Activated naive CD4-positive, alpha-beta T cell (primary cell): ENCODE measurements at places on chromosomes 4 and X.

GRCh38 chr4:48109413-48110263, 24.4 kb downstream of the TXK start:
- DNase-seq: no peak

GRCh38 chr4:14130551-14130950, 503.0 kb upstream of the BOD1L1 start:
- no peak for DNase-seq

- DNase-seq: no peak
Measured at GRCh38 chrX:6748595-6748994, 213.7 kb upstream of the VCX3A start.

GRCh38 chr4:154616731-154617130, 4.3 kb upstream of the FGG start:
- DNase-seq: no peak

- DNase-seq: no peak
Measured at GRCh38 chr4:24067367-24068193, 177.7 kb upstream of the PPARGC1A start.

DNA sequence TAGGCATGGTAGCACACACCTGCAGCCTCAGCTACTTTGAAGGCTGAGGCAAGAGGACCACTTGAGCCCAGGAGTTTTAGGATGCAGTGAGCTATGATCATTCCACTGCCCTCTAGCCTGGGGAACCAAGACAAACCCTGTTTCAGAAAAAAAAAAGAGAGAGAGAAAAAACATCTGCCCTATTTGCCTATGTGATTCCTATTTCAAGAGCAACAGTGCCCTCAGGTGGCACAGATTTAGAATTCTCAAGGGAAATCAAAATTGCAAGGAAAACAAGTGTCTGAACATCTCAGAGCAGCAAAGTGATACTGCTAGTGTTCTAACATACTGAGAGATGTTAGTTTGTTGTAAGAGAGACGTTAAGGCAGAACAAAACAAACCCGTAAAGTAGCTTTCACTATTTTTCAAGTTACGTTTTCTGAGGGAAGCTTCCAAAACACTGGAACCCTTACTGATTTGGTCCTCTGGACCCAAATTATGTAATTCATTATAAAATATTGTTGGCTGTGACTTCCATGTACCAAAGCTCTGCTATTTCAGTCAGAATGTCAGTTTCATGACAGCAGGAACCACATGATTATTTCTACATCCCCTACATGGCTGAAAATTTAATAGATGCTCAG, 7.9 kb downstream of the BDH2 start:
- DNase-seq: peak; percentile 2

GRCh38 chr4:126448086-126448845, 1133.5 kb downstream of the FAT4 start:
- DNase-seq: no peak

DNA sequence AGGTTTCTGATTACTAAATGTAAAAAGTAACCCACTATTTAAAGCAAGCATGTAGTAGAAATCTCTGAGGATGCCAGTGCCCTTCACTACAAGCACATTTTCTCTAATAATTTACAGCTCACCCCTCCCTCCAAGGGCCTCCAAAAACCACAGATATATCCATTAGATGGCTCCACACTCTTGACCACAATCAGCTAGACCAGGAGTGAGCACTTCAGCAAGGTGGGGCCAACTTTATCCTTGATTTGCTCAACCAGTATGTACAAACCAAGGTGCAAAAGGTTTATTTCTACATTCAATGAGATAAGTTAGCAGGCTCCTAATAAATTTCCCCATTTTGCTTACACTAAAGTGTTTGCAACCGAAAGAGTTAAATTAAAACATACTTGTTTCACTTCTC, 35.8 kb downstream of the RFC1 start:
- no peak for DNase-seq

GRCh38 chr4:73735231-73735630, 5.1 kb upstream of the CXCL8 start:
- no peak for DNase-seq

GRCh38 chr4:46967631-46968030, 25.8 kb downstream of the GABRA4 start:
- DNase-seq: no peak

DNA sequence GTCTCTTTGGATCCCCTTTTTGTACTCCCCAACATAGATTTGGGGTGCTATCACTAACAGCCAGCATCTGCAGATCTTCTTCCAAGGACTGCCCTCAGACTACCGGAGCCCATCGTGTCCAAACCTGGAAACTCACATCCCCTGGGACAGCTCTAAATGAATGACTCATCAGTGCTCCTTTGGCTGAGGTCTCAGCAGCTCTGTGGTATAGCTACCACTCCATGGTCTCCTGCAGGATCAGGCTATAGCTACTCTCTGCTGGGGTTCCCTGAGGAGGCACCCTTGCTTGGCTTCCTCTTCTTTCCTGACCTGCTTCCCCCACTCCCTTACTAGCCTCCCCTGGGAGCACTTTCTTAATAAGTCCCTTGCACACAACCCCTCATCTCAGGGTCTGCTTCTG, 97.5 kb upstream of the PRPS2 start:
- no peak for DNase-seq

DNA sequence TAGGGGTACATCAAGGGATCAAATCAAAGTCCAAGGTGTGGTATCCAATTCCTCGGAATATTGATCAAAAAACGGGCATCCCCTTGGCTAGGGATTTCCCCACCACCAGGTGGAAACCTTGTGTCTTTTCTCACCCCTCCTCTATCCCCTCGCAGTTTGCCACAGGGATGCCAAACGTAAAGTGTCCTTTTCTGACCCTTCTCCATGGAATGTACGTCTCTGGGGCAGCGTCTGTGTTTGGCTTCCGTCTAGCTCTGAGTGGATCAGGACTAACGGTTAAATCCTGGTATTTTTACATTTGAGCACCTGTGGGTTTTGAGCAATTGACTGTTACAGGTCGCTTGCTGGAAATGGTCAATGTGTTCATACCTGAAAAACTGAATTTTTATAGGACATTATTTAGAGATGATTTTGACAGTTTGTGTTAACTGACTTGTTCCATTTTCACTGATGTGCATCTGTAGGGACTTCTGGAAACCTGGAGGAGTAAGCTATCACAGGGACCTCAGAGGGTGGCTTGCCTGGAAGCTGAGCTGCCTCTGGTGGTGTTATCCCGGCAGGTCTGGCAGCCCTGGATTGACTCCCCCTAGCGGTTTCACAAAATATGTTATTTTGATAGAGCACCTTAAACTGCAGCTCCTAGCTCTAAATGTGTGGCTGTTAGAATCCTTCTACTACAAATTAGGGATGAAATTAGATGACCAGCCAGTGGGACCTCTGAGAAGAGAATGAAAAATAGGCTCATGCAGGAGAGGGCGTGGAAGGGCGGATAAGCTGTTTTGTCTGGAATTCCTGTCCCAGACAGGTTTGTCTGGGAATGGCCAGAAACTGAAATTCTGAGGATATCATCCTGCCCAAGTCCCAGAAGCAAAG, 8.8 kb upstream of the MGST2 start:
- no peak for DNase-seq

DNA sequence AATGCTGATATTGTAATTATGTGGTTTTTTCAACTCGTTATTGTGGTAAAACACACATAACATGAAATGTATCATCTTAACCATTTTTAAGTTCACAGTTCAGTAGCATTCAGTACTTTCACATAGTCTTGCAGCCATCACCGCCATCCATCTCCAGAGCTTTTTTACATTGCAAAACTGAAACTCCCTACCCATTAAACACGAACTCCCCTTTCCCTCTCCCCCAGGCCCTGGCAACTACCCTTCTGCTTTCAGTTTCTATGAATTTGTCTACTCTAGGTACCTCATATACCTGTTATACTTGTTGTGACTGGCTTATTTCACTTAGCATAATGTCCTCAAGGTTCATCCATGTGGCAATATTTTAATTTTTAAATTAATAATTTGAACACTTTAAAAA, 380.6 kb downstream of the MAPK10 start:
- DNase-seq: no peak

DNA sequence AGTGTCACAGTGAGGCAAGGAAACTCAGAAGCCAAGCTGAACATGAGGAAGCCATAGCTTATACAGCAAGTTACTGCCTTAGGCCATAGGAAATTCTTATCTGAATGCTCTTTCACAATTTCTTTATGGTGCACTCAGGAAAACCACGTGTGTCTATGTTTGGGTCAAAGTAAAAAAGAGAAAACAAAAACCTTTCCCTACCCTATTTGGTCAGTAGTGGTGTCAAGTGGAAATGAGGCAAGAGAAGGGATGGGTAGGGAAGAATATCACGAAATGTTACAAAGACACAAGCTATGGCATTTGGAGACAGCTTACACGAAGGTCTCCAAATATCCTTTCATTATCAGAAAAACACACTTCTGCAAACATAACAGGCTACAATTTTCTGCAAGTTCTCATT, 83.4 kb upstream of the INPP4B start:
- no peak for DNase-seq

- DNase-seq: no peak
Measured at GRCh38 chr4:141340458-141340857, 119.8 kb downstream of the ZNF330 start.

GRCh38 chrX:79524642-79525041, 157.5 kb upstream of the ITM2A start:
- DNase-seq: no peak

DNA sequence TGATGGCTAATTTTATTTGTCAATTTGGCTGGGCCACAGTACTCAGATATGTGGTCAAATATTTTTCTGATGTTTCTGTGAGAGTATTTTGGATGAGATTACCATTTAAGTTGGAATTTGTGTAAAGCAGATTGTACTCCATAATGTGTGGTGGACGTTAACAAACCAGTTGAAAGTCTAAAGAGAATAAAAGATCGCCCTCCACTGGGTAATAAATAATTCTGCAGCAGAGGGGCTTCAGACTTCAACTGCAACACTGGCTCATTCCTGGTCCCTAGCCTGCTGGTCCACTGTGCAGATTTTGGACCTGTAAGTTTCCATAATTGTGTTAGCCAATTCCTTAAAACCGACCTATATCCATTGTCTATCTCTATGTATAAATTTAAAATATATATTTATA, 540.3 kb downstream of the PCDH18 start:
- no peak for DNase-seq

GRCh38 chrX:119455264-119455663, 13.0 kb upstream of the SLC25A5 start:
- DNase-seq: no peak

- DNase-seq: no peak
Measured at GRCh38 chrX:15468036-15468435, 25.1 kb downstream of the PIR start.

DNA sequence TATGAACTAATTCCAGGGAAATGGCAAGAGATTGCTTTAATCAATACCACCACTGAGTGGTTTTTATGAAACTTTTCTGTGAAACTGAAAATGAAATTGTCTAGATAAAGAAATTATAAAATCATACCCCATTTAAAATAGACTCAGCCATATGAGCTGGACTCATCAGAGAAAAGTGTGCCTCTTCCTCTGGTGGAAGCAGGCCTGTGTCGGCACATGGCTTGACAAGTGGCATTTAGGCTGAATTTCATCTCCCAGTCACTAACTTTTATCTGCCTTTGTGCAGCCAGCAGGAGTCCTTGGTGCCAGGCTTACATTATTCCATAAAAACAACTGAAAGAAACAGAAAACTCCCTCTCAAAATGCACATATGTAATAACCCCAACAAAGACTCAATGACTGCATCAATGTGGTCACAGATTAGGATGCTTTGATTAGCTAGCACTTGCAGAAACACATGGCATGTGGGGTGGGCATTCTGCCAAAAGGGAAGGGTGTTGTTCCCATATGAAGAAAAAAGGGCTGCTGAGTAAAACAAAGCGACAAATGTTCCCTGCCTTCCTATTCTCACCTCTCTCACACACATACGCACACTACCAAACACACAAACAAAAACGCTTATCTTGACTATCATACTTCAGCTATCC, 232.3 kb downstream of the PABPC4L start:
- DNase-seq: no peak

- DNase-seq: no peak
Measured at GRCh38 chr4:73064536-73064935, 5.0 kb downstream of the COX18 start.
